Suprapubic skin (tissue), 4 donors: ENCODE measurements at places on chromosomes 13 and 19. TPM values are rescaled to one million over a fixed set of nuclear protein-coding genes. Genes with fewer than 3 reads are reported as not detected.

The DNAAF3 gene
- total RNA-seq: 10.6 TPM

The FCGBP gene
- total RNA-seq: 314 TPM

- peak overlapping the region; percentile 61 for H3K4me3 ChIP-seq
- H3K4me1 ChIP-seq: peaks cover 51% of the 10 kb centered on the region
- peaks cover 49% of the 10 kb centered on the region for H3K36me3 ChIP-seq
- no peaks in the 10 kb centered on the region for H3K27me3 ChIP-seq
These were observed 15.4 kb upstream of the PRR19 start for GRCh38 chr19:42286349-42287016.

- no peak overlapping the region for H3K4me3 ChIP-seq
- no peaks in the 10 kb centered on the region for H3K27me3 ChIP-seq
- H3K4me1 ChIP-seq: no peaks in the 10 kb centered on the region
- no peak overlapping the region for H3K27ac ChIP-seq
- H3K36me3 ChIP-seq: no peaks in the 10 kb centered on the region
These were observed 134.3 kb downstream of the TRPC4 start for GRCh38 chr13:37735293-37735692.

- H3K27me3 ChIP-seq: no peaks in the 10 kb centered on the region
- H3K36me3 ChIP-seq: no peaks in the 10 kb centered on the region
- no peak overlapping the region for H3K4me3 ChIP-seq
- H3K27ac ChIP-seq: no peak overlapping the region
- peaks cover 17% of the 10 kb centered on the region for H3K4me1 ChIP-seq
These were observed 37.3 kb downstream of the RNF6 start for GRCh38 chr13:26184791-26185250.

DNA sequence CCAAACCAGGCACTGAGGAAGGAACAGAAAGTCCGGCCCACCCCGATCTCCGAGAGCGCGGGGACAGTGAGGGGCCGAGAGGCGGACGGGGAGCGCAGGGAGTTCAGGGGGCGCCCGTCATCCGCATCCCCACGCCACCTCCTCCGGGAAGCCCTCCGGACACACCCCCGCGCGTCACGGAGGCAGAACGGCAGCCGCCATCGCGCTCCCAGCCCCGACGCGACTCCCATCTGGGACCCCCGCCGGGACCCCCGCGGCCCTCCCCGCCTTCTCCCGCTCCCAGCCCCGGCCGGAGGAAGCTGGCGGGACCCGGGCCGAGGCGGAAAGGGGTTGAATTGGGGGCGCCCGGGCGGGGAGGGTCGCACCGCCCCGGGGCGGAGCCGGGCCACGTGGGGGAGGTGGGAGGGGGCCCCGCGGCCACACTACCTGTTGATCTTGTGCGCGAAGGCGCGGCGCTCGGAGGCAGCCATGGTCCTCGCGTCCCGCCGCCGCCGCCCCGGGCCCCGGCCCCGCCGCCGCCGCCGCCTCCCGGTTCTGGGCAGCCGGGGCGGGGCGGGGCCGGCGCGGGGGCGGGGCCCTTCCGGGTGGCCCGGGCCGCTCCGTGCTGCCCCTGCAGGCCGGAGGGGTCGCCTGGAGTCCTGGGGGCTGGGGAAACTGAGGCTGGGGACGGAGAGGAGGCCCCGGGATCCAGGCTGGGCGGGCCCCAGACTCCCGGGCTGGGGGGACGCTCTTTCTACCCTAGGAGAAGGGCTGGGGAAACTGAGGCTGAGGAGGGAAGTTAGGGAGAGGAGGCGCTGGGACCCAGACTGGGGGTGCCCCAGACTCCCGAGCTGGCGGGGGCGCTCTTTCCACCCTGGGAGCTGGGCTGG lies at the start of gene DOCK6:
Gene DOCK6, minus strand, starts transcription at position 554 of the 869 bp plus-strand sequence. Its CDS starts 84 bp downstream, at position 470.
- H3K27me3 ChIP-seq: no peaks in the 10 kb centered on the region
- H3K27ac ChIP-seq: peak within 1 kb of the TSS; percentile 87
- peaks cover 39% of the 10 kb centered on the region for H3K4me1 ChIP-seq
- H3K4me3 ChIP-seq: peak within 1 kb of the TSS; percentile 91
- no peaks in the 10 kb centered on the region for H3K36me3 ChIP-seq
- no peak for DNase-seq

DNA sequence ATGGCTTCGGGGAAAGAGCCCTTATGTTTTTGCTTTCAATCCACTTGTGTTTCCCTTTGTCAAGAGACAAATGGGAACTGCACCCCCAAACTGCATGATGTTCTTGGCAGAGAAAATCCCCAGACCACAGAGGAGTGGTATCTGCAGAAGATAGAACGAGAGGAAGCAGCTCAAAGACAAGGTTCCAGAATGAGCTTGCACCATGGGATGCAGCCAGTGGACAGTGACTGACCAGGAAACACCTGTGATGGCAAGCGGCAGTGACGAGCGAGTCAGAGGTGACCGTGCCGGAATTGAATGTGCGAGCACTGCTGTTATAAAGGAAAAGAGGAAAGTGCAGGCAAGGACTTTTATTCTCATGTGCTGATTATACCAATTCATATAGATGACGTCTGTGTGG lies 46.3 kb downstream of the IRS2 start:
- no peaks in the 10 kb centered on the region for H3K36me3 ChIP-seq
- H3K4me3 ChIP-seq: no peak overlapping the region
- H3K4me1 ChIP-seq: peaks cover 14% of the 10 kb centered on the region
- H3K27ac ChIP-seq: no peak overlapping the region
- no peaks in the 10 kb centered on the region for H3K27me3 ChIP-seq
- no peak for DNase-seq

DNA sequence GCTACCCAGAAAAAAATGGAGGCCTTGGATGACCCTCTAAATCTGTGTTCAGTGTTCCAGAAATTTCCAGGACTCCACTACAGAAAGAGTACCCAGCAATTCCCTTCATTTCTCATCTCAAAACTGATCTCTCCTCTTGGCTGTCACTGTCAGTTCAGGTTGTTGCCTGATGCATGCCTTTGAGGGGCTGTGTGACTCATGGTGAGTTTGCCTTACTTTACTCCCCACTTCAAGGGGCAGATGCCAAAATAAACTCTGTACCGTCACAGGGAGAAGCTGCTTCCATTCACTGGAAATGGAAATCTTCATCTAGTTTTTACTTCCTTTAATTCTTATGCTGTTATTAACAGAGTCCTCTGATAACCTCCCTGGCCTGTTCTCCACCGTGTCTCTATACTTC lies 1075.0 kb downstream of the DIAPH3 start:
- H3K27ac ChIP-seq: no peak overlapping the region
- H3K36me3 ChIP-seq: no peaks in the 10 kb centered on the region

DNA sequence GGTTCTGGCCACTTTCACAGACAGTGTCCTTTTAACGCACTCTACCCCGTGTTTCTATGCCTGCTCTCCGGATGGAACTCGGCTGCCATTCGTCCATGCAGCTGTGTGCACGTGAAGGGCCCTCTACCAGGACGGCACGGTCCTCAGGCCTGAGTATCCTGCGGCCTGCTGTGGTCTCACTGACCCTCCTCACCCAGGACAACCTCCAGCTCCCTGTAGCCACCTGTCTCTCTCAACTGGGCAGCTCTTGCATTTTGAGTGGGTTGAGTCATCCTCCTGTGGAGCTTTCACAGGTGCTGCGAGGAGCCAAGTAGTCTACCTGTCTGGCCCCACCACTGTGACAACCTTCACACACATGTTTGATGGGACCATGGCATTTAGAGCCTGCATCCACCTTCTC lies 321.7 kb upstream of the TSHZ3 start:
- H3K4me3 ChIP-seq: no peak overlapping the region
- no peak for DNase-seq
- no peak overlapping the region for H3K27ac ChIP-seq
- H3K27me3 ChIP-seq: no peaks in the 10 kb centered on the region
